NT2/D1 (cell line): ENCODE measurements at places on chromosomes 5 and 9.

DNA sequence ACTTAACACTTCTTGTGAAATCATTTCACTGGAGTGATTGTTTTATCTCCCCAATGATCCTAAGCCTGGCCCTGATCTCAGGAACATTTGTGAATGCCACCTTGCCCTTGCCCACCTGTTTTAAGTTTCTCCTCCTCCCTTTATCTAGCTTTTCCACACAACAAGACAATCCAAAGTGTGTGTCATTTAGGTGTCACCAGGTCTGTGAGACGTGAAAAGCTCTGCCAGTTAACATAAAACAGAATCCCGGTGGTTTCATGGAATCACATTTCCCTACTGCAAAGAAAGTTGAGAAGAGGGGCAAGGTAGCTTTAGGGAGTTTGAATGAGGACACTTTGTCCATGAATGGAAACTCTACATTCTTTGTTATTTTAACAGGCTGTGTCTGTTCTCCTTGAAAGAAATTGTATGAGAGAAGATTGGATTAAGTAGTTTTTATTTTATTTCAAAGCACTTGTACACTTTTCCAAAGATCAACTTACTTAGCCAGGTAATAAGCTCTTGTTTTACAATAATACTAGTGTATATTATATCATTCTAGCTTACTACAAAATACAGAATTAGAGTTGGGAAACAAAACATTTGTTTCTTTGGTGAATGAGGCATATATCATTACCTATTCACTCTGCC lies 239.0 kb downstream of the ISL1 start:
- no peak for DNase-seq

DNA sequence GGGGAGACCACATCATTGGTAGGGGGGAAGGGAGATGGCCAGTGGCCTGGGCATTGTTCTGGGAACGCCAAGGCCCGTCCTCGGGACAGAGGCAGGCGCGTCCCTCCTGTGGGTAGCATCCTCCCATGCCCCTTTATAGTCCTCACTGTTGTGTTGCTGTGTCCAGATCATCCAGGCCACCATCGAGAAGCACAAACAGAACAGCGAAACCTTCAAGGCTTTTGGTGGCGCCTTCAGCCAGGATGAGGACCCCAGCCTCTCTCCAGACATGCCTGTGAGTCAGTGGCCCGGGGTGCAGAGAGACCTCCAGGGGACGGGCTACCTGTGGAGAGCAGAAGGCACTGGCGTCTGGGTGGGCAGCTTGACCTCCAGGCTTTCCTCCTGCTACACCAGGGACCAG lies 38.4 kb upstream of the SUSD3 start:
- DNase-seq: no peak

GRCh38 chr9:116417464-116417863 lies 263.9 kb downstream of the PAPPA start:
- no peak for DNase-seq

DNA sequence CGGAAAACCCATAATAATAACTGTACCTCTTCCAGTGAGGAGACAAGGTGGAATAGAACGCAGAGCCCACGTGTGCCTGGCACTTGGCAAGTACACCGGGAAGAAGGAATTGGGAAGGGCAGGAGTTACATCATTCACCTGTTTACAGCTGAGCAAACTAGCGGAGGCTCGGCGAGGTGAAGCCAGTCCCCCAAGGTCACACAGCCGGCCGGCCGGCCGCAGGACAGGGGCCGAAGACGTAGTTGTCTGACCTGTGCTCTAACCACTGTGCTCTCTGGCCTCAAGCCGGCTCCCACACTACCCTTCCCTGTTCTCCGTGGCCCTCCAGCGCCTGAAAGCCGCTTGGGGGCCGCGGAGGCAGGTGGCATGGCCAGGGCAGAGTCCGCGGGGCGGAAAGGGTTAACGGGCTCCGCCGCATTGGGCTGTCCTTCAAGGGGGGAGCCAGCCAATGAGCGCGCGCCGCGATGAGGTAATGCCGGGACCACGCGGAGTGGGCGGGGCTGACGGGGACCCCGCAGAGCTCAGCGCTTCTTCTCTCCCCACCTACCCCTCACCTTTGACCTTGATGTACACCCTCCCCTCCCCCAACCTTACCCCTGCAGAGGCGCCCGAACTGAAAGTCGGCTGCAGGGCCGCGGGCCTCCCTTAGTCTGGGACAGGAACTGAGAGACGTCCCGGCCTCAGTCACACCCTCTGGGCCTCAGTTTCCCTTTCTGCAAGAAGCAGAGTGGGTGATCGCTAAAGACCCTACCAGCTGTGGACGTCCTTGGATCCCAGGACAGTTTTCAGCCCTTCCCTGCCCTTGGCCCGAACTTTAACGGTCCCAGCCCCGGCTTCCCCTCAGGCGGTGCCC lies 125.1 kb downstream of the C9orf50 start:
- DNase-seq: peak; percentile 95

DNA sequence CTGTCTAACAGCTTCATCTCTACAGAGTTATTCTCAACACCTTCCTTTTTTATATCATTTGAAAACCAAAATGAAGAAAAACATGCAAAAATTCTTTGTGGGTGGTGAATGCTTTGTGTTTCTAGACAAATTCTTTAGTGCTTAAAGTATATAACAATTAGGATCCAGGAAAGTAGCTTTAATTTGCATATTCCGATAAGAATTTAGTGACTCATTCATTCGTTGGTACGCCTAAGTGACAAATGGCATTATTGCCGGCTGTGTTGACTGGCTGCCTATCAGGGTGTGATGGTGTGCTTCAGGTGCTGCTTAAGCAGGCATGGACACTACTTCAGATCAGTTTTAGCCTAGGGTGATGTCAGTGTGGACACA lies 35.2 kb downstream of the LMNB1 start:
- no peak for DNase-seq

GRCh38 chr5:129074903-129075302 lies 19.6 kb upstream of the ISOC1 start:
- no peak for DNase-seq

DNA sequence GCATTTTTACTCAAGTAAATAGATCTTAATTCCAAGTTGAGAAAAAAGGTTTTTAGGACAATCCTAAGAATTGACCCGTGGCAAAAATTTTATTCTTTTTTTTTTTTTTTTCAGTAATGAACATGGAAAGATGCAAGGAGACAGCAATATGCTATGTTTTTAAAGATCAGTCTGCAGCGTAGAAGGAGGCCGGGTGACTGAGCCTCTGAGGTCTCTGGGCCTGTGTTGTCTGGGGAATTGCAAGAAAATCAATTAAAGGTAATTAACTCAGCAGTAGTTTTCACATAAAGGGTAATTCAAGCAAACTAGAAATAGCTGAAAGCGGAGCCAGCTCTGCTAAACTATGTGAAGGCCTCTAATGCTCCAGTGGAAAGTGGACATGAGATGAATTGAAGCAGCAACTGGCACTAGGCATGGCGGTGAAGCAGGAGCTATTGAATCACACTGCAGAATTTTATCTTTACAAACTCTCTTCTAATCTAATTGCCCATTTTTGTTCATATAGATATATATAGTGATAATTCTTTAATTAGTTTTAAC lies 285.2 kb upstream of the ITGA1 start:
- DNase-seq: no peak

GRCh38 chr9:125893277-125893676 lies 146.1 kb downstream of the PBX3 start:
- no peak for DNase-seq

DNA sequence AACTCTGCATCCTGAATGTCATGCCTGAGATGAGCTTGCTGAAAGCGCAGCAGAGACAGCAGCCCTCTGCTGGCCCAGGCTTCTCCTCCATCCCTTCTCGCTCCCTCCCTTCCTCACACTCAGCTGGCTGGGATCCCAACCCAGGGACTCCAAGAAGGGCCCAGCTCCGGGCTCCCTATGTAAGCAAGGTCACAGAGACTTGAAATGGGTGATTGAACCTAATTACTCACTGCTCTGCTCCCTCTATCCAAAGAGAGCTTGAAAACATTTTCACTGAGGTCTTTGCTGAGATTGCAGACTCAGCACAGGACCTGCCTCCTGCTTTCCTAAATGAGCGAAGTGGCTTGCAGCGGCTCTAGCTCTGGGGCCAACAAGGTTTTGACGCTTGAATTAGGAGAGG lies 42.8 kb downstream of the RAPGEF1 start:
- DNase-seq: no peak

- DNase-seq: no peak
These were observed 713.8 kb upstream of the MEF2C start for GRCh38 chr5:89596821-89597220.

- peak; percentile 60 for DNase-seq
These were observed 163.9 kb downstream of the CEMIP2 start for GRCh38 chr9:71604197-71605063.

DNA sequence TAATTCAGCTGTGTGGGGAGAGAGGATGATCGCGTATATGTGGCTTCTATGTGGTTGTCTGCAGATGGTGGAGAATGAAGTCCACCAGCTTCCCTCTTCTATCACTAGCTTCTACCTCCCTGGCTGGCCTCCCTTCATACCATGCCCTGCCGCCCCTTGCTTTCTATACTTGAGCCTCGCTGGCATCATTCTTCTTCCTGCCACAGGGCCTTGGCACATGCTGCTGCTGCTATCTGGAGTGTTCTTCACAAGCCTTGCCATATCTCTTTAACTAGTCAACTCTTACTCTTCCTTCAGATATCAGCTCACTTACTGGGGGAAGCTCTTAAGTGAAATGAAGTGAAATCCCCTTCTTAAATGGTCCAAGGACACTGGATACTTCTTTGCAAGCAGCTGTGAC lies 100.4 kb downstream of the FGF1 start:
- no peak for DNase-seq

GRCh38 chr5:138503487-138504270 lies 38.4 kb downstream of the EGR1 start:
- DNase-seq: no peak

DNA sequence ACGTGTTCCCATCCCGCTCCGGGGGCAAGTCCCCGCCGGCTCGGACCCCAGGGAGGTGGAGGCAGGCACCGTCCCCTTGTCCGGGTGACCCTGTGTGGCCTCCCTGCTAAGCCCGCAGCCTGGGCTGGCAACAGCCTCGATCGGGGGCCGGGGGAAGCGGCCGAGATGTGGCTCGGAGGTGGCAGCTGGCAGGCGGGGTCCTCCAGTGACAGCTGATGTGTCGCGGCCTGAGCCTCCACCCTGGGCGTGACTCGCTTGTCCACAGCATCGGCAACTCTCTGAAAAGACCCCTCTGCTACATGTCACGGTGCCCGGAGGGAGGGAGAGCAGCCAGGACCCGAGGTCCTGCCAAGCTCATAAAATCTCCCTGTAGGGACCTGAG lies 124.8 kb upstream of the IRX4 start:
- DNase-seq: no peak

DNA sequence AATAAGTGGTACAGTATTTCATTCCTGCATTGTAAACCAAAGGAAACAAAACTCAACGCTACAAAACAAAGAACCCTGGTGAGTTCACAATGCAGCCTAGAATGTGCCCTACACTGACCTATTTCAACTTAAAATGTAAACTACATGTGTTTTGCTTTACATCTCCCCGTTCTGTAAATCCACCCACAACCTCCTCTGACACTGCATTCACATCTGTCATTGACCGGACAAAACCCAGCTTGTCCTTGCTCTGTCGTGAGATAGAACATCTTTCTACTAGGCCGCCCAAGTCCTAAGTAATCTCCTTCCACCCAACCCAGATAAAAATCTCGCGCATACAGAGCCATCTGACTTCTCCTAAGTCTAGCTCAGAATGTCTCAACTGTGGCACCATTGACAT lies 6.1 kb upstream of the VLDLR start:
- no peak for DNase-seq

DNA sequence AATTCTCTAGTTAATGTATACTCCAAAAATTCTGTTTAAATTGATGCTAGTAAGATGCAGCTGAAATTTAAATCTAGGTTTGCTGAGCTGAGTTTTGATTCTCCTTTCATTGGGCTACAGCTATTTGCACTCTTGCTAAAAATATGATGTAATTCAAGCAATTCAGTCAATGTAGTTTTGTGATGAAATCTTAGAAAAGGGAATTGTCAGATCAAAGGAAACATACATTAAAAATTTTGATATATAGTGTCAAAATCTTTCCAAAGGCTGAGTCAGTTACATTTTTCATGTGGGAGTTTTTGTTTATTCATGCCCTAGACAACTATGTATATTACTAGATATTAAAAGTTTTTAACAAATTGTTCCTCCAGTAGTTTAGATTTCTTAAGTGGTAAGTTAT lies 334.9 kb upstream of the DAB2 start:
- no peak for DNase-seq

DNA sequence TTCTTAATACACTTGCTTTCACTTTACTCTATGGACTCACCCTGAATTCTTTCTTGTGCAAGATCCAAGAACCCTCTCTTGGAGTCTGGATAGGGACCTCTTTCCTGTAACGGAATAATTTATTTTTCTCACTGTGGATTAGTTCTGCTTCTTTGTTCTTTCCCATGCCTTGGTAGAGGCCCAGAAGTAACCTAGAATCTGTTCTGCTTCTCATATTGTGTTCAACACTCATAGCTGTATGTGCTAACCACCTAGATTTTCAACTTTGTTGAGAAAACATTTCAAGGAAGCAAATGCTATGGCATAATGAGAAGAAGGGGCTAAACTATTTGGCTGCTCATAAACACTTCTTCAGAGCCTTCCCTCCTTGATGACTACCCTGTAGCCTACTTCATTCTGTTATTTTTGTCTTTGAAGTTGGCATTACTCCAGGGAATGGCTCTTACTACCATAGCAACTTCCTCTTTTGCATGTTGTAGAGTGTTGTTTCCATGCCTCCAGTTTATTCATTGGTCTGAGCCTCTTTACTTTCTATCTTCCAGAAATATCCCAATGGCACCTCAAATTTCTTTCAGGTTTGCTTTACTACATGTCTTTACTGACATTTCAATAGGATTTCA lies 74.3 kb downstream of the KIAA0825 start:
- DNase-seq: no peak

GRCh38 chr5:33369485-33370465 lies 71.0 kb upstream of the TARS1 start:
- no peak for DNase-seq

GRCh38 chr5:1732238-1732941 lies 67.2 kb downstream of the MRPL36 start:
- DNase-seq: no peak

DNA sequence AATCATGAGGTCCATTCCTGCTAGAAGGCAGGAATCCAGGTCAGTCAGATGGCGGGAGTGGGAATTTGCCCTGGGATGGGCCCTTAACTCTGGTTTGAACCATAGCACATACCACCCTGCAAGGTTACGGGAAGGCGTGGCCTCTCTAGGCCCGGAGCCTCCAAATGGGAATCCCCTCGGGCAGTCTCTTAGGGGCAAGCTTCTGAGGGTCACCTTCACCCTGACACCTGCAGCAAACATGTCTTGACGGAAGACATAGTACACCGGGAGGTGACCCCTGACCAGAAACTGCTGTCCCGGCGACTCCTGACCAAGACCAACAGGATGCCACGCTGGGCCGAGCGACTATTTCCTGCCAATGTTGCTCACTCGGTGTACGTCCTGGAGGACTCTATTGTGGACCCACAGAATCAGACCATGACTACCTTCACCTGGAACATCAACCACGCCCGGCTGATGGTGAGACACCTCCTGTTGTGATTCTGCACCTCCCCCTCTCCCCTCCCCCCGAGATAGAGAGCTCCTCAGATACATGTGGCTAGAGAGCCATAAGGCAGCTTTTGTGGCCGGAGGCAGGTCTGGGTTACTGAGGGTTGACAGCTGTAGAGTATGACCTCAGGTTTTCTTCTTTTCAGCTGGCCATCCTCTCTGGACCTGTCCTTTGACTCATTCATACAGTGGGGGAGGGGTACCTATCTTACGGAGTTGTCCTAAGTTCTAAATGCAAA lies 957 bp downstream of the PRELID1 start:
- no peak for DNase-seq

- no peak for DNase-seq
These were observed 15.3 kb downstream of the HSPA9 start for GRCh38 chr5:138559937-138560336.

GRCh38 chr5:64807520-64807919 lies 38.8 kb downstream of the CWC27 start:
- DNase-seq: no peak
